NCI-H226 (cell line): ENCODE measurements at places on chromosomes 7 and 10.
A peak's percentile ranks its signal among the peaks of the same experiment; 100 is the strongest.

DNA sequence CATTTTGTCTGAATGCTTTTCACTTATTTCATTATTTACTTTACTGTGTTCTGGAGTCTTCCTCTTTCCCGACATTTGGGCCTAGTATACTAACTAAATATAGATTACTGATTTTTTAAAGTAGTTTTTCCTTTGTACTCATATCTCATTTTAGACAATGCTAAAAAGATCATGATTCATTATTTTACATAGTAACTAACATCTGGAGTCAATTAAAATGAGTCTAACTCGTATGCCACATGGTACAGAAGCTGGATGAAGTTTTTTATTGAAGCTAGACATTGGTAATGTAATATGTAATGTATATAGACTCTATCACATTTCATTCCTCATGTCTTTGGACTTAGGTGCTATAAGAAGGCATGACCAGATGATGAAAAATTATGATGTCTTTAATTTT, 156.3 kb upstream of the HGF start:
- no peak for DNase-seq

- no peak for DNase-seq
Measured at GRCh38 chr10:12221323-12222298, 25.6 kb downstream of the CDC123 start.

DNA sequence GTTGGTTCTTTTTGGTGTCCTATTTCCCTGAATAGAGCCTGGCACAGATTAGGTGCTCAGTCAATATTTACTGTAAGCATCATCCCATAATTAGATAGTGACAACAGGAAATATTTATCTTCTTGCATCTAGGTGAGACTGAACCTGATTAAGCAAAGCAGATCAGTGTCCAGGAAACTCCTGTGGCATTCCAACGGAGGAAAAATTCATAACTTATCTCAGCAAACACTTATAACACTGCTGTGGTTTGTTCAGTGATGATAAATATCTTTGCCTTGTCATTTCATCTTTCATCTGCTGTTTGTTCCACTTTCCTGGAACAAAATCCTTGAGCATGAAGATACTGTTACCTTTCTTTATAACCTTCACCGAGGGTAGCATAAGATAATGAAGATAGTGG, 1160.3 kb upstream of the AUTS2 start:
- DNase-seq = peak; percentile 25

GRCh38 chr7:111261496-111261895, 170.6 kb downstream of the LRRN3 start:
- DNase-seq = no peak

DNA sequence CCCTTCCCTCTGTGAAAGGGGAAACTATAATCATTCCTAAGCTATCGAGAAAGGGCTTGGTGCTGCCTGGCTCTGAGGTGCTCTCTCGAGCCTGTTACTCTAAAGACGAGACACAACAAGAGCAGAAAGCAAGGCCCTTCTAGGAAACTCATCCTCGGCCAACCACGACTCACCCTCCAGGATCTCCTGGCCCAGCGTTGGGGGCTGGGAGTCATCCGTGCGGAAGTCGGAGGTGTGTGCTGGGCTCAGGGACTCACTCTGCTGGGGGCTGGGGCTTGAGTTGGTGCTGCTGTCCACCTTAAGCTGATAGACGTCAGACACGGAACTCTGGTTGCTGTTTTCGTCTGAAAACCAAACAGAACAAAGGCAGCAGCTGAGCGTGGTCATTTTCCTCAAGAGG, 17.6 kb upstream of the BAZ1B start:
- no peak for DNase-seq

DNA sequence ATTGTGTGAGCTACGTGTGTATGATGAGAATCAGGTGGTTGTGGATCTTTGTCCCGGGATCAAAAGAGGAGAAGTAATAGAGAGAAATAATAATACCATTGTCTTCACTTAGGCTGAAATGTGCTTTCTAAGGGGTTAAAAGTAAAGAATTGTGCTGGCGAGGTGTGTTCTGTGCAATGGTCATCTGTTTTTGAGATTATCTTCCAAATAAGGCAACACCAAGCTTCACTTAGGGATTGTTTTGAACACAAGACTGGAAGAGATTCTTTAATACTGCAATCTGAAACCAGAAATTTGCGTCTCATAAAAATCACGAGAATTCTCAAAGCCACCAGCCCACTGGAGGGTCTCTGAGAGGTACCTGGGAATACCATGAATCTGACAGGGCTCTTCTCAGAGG, 84.2 kb downstream of the ARID5B start:
- no peak for DNase-seq

DNA sequence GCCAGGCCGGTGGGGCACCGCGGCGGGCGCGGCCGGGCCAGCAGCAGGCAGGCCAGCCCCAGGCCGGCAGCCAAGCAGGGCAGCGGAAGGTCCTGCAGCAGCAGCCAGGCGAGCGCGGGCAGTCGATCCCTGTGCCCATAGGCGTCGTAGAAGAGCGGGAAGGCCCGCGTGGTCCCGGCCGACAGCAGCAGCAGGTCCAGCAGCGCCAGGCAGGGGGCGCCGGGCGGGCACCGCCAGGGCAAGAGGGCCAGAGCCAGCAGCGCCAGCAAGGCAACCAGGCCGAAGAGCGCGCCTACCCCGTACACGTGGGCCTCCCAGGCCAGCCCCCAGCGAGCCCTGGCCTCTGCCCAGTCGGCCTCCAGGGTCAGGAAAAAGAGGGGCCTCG, 8.4 kb upstream of the RBM28 start:
- DNase-seq = no peak

GRCh38 chr10:24201503-24202180, 7.3 kb upstream of the KIAA1217 start:
- no peak for DNase-seq

- peak; percentile 36 for DNase-seq
Measured at GRCh38 chr7:111255576-111255975, 164.6 kb downstream of the LRRN3 start.

- no peak for DNase-seq
Measured at GRCh38 chr10:12639996-12640944, 290.9 kb downstream of the CAMK1D start.

- no peak for DNase-seq
Measured at GRCh38 chr7:111091593-111092358, 849 bp downstream of the LRRN3 start.

DNA sequence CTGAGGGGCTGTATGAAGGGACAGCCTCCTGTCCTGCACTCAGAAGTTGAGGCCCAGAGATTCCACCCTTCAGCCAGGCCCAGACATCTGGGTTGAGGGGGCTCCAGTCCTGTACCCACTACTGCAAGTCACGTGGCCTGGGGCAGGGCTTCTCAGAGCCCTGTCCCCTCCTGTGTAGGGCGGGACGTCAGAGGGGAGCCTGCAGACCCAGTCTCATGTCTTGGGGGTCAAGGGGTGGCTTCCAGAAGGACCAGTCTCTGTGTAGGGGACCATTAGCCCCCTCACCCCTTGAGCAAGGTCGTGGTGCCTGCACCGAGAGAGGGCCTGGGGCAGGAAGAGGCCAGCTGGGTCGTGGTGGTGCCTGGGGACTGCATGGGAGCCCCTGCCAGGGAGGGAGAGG, 593 bp upstream of the PILRA start:
- no peak for DNase-seq

GRCh38 chr10:114081911-114082583, 38.4 kb downstream of the ADRB1 start:
- no peak for DNase-seq

GRCh38 chr10:17764142-17764541, 12.1 kb downstream of the TMEM236 start:
- DNase-seq = no peak

- DNase-seq = peak; percentile 78
Measured at GRCh38 chr7:1087952-1088920, at the start of gene GPER1. Gene GPER1, plus strand, starts transcription at chr7:1088113. Its CDS starts 3,616 bp downstream, at chr7:1091729.

DNA sequence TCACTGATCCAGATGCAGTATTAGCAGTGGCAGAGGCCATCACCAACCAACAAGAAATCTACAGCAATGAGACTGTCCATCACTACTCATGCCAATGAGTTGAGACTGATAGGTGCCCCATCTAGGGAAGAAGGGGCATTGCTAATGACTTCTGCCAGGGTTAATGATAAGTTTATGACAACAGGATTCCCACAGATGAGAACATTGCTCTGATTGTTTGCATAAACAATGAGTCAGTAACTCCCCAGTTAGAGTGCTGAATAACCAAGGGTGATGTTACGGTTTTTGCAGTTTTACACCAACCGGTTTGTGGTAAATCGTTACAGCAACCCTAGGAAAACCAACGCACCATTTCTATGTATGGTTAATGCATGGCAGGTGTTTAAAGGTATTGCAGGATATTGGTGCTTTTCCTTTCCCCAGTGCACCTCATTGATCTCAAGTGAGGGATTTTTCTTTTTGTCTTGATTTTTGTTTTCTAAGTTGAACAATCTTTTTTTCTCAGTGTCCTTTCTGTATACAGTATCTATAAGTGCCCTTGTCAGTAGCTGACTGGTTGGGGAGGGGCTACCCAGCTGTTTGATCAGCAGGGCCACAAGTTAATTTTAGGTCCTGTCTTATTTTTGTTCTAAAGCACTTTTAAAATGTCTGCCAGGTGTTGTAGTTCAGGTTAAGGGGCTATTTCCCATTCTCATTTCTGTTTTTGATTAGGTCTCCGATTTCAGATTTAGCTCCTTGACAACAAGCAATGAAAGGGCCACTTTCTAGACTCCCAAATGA, 3.9 kb upstream of the CSGALNACT2 start:
- no peak for DNase-seq

- peak; percentile 18 for DNase-seq
Measured at GRCh38 chr7:40455485-40455884, 320.7 kb downstream of the SUGCT start.

- no peak for DNase-seq
Measured at GRCh38 chr10:62354916-62355315, 19.3 kb upstream of the ZNF365 start.

DNA sequence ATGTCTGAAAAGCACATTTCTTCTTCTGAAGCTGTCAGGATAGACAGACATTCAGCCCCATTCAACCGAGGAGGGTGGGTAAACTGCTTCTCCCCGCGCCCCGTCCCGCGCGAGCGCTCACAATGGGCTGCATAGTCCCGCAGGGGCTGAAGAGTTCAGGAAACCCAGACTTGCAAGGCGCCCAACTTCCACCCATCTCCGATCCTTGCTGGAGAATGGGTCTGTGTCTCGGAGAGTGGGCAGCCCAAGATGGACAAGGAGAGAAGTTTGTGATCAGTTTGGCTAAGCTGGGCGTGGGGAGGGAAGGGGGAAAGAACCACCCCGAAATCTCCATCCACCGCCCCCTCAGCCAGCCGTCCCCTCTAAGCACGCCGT, 686 bp downstream of the AASS start:
- DNase-seq = no peak

DNA sequence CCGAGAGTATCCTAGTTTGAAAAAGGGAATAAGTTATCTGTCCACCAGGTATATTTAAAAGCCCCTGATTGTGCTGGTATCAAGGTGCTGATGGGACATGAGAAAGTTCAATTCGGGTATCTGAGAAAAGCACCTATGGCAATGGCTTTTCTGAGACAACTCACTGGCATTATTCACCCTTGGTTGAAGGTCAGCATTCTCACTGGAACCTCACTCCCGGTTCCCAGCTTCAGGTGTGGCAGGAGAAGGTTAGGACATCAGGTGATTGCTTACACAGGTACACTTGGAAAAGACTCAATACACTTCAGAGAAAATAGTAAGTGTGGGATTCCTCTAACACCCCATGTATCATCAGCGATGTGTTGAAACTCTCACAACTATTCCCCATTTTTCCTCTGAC, 643.1 kb downstream of the INHBA start:
- DNase-seq = no peak

- DNase-seq = no peak
Measured at GRCh38 chr10:58320351-58321049, 14.3 kb upstream of the UBE2D1 start.

- no peak for DNase-seq
Measured at GRCh38 chr7:114941692-114942091, 19.8 kb downstream of the MDFIC start.

DNA sequence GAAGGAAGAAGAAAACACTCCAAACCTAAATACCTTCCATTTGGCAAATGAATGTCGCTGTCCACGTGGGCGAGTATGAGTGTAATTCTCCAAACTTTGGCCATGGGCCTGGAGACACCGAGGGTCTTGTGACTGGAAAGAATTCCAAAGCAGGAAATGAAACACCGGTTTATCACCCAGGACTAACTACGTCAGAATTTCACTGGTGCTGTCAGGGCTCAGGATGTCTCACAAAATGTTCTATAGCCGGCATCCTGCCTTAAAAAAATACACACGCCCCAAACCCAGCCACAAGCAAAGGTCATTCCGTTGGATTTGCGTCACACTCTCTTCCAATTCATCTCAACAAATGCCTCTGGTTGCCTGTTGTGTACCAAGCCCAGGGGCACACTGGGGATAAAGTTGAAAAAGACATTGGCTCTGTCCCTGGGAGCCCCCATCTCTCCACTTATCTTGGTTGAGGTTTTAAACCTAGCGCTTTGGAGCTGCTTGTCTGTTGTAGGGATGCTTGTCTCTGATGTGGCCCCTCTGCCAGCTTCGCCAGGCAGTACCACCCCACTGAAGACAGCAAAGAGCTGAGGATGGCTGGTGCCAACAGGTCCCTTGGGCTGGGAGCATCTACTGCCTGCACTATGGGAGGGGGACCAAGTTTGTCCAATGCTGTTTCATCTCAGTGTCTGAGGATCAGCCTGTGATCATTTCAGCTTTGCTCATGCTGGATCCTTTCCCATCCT, 31.2 kb downstream of the GSTO2 start:
- DNase-seq = peak; percentile 90

GRCh38 chr7:10727636-10728035, 246.0 kb upstream of the PHF14 start:
- no peak for DNase-seq

DNA sequence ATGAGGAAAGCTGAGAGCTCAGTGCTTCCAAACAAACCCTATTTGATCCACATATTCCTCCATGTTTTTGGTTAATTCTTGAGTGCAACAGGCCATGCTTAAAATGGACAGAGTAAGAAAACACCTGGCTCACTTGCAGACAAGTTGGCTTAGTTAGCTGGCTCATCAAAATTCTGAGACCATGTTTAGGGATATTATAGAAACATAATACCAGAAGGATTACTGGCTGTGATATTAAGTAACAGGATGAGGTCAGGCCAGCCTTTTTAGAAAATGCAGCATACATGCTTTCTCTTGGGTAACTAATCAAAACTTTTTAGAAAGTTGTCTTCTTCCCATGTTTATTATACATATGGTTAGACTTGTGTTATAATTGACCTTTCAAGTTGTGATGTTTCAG, 867.2 kb upstream of the LRRTM3 start:
- DNase-seq = no peak

- no peak for DNase-seq
Measured at GRCh38 chr7:107103369-107103768, 58.9 kb downstream of the PRKAR2B start.

DNA sequence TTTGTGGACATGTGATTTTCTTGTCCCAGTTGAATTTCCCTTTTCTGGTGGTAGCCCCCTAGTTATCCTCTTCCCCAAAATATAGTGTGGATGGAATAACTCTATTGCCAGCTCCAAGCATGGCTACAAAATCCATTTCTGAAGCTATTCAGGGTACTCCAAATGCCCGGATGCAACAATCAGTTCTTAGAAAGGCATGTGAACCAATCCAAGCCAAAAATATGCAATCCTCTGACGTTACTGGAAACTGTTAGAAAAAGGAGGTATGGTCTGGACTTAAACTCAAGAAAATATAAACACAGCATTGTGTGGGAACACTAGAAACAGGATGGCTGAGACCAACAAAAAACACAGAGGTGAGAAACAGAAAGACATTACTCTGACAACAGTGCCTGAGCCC, 347.0 kb downstream of the GPAM start:
- no peak for DNase-seq

- DNase-seq = no peak
Measured at GRCh38 chr10:109823196-109823595, 100.1 kb downstream of the XPNPEP1 start.

- DNase-seq = no peak
Measured at GRCh38 chr10:121862649-121863048, 65.2 kb downstream of the ATE1 start.
